Activated naive CD8-positive, alpha-beta T cell treated with anti-CD3 and anti-CD28 coated beads, Interleukin-2, amount 10 ng/mL, durations not matched to agents 7 days and 5 days (primary cell): ENCODE measurements at places on chromosomes 7 and 10. TPM values are rescaled to one million over a fixed set of nuclear protein-coding genes. Genes with fewer than 3 reads are reported as not detected.

Gene LRWD1
- 15.8 TPM for total RNA-seq

Gene KCNIP2
- 3.1 TPM for total RNA-seq

Gene ADCYAP1R1
- total RNA-seq, result not detected

Gene LIPF
- not detected for total RNA-seq

Gene APBB1IP
- 88.7 TPM for total RNA-seq

Gene ZNF212
- 15.5 TPM for total RNA-seq

Gene UTF1
- total RNA-seq, result not detected

Gene CYP3A4
- total RNA-seq, result not detected

Gene VWC2
- total RNA-seq, result not detected

Gene PON1
- total RNA-seq, result not detected
